Effector CD4-positive, alpha-beta T cell (primary cell): ENCODE measurements at places on chromosomes 4 and X.

- DNase-seq = no peak
These were observed 917.7 kb upstream of the INTU start for GRCh38 chr4:126715067-126715466.

DNA sequence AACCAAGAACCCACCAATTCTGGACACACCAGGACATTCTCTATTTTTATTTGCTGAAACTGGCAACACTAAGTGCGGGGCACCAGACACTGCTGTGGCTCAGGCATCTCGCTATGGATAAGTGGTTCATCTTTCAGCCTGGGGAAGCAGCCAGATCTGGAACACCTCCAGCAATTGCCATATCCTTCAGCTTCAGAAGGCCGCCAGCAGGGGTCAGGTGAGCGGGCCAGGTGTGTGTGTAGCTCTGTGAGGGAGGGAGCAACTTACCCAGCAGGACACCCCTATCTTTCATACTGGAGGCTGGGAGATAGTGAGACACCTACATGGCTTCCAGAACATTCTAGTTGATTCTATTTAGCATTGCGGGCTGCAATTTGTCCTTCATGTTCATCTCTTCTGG lies 57.0 kb upstream of the GBA3 start:
- DNase-seq = no peak

DNA sequence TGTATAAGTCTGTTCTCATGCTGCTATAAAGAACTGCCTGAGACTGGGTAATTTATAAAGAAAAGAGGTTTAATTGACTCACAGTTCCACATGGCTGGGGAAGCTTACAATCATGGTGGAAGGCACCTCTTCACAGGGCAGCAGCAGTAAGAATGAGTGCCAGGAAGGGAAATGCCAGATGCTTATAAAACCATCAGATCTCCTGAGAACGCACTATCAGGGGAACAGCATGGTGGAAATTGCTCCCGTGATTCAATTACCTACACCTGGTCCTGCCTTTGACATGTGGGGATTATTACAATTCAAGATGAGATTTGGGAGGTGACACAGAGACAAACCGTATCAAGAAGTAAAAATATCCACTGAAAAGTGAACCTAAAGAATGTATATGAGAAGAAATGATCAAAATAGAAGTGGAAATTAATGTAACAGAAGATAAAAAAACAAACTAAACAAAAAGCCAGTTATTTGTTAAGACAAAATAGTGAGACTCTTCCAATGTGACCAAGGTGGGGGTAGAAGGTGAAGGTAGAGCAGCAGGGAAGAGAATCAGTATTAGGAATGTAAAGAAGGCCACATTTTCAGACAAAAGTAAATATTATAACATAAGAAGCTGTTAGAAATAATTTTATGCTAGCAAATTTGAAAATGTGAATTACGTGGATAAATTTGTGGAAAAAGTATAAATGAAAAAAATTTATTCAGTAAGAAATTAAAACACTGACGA lies 372.9 kb downstream of the NKX6-1 start:
- no peak for DNase-seq

GRCh38 chr4:112189754-112190153 lies 41.8 kb upstream of the AP1AR start:
- no peak for DNase-seq

- peak; percentile 28 for DNase-seq
These were observed 6.7 kb upstream of the ERCC6L start for GRCh38 chrX:72245461-72246089.

- no peak for DNase-seq
These were observed 146.5 kb upstream of the PCDH18 start for GRCh38 chr4:137678796-137679195.

- DNase-seq = no peak
These were observed 220.3 kb upstream of the SFRP2 start for GRCh38 chr4:154009191-154009590.

- DNase-seq = no peak
These were observed 86.0 kb upstream of the TET2 start for GRCh38 chr4:105060628-105061027.

DNA sequence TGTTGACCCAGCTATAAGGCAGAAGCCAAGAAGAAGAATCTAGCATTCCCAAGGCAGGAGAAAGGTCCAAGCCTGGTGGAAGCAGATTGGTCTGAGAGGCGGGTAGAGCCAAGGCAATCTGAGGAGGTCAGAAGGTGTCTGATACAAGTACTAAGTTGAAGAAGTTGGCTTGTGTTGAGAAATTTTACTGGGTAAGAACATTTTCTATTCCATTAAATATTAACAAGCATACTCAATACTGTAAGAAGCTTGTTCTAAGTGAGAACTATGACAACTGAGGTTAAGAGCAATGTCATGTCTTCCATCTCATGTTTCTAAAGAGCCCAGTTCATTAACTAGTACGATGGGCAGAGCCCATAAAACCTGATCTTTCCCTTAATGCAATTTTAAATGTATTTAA lies 75.0 kb downstream of the FAM13A start:
- DNase-seq = no peak

- no peak for DNase-seq
These were observed 46.6 kb downstream of the SLC39A8 start for GRCh38 chr4:102298716-102299115.

GRCh38 chrX:45660477-45660876 lies 459.8 kb upstream of the DIPK2B start:
- no peak for DNase-seq

DNA sequence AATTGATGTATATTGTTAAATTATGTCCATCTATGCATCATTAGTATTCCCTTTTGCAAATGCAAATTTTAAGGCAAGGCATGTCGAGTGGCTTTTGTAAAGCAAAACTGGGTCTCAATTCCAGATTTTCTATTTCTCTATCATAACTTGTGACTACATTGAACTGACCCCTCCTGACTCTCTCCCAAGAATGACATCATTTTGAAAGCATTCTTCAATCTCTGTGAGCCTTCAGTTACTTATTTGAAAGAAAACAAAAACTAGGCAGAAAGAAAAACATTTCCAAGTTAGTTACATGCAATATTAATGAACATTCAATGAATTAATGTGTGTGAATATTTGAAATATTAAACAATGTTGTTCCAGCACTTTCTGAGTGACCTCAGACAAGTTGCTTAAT lies 314.3 kb upstream of the CLNK start:
- no peak for DNase-seq

DNA sequence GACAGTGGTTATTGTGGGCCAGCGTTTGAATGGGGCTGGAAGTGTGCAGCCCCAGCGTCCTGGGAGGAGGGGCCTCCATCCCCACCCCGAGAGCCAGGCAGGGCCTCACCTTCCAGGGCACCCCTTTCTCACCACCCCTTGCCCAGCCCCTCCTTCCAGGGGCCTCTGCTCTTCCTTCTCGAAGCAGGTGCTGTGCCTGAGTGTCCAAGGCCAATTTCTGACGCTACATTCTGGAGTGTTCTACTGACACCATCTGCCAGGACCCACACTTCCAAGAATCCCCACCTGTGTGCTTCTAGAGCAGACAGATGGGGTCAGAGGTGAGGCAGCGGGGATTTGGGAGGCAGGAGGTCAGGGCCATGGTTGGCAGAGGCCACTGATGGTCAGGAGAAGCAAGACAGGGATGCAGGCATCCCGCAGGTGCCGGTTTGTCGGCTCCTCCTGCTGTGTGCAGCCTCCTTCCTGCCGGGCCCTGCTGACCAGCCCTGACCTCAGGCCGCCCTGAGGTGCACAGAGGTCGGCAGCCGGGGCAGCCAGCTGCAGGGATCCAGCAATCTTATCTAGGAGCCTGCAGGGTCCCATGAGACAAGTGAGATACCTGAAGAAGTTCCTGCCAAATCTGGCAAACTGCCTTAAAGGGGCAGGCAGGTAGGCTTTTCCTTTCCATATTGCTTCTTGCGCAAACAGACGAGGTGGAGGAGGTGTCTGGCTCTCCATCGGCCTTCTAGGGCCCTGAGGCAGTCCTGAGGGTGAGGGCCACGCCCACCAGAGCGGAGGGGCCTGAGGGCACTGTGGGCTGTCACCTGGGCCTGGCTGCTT lies 18.8 kb downstream of the MSANTD1 start:
- no peak for DNase-seq

DNA sequence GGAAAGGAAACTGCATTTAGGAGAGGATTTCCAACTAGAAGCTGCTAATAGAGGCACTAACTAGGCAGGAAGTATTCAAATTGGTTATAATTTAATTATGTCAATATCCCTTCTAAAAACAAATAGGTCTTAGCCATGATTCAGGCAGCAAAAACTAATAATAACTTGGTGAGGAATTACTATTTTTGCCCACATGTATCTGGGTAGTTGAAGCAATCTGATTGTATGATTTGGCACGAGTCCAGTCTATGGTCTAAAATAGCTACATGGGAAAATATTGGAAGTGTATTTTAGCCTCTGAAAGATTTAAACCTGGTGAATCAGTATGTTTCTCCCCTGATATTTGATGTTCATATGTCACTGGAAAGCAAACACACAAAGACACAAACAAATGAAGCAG lies 62.2 kb downstream of the MFAP3L start:
- no peak for DNase-seq

DNA sequence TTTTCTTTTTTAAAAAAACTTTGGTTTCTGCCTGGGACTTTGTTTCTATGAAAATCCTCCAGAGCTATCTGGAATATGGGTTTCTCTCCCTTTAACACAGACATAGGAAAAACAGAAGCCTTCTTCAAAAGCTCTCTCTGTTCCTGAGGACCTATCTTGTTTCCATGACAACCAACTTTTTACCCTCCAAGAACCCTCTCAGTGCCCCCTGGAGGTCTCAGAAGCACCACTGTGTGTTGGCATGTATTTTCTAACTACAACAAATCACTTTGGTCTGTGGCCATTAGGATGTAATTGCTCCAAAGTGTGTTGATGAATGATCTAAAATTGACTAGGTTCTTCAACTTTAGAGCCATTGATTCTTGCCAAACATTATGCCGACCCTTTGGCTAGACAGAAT lies 1331.6 kb downstream of the ADGRL3 start:
- no peak for DNase-seq

GRCh38 chr4:84219656-84220055 lies 279.4 kb downstream of the NKX6-1 start:
- DNase-seq = no peak

DNA sequence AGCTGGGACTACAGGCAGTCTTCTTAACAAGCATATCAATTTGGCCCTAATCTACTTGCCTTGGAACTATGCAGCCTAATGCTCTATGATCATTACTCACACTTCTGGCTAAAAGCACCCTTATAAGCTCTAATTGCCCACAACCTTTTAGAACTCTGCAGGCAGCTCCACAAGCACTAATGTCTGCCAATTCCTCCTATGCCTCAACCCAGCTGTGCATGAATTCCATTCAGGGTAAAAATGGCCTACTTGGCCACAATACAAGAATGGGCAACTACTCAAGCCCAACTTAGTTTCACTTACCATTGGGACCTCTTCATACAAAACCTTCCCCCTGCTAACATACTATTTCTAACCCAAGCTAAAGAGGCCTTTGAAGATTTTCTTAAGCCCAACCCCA lies 51.7 kb downstream of the ZNF718 start:
- no peak for DNase-seq

GRCh38 chr4:144574000-144574399 lies 72.0 kb upstream of the HHIP start:
- no peak for DNase-seq

- no peak for DNase-seq
These were observed 18.0 kb downstream of the MBNL3 start for GRCh38 chrX:132470831-132471230.

GRCh38 chr4:16072168-16072567 lies 11.7 kb downstream of the PROM1 start:
- no peak for DNase-seq

DNA sequence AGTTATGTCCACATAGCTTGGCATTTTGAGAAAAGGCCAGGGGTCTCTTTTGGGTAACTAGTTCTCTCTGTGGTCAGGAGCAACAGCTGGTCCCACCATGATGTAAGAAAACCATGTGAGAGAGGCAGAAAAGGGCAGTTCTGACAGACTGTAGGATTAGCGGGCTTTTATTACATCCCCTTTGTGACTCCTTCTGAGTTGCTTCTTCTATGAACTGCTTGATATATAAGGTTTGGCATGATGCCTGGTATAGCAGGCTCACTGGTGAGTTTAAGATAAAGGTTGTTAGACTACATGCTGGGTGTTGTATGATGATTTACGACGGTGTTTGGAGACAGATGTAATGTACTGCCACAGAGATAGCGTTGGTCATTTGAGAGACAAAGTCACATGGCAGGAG lies 2308.1 kb upstream of the AGA start:
- no peak for DNase-seq

GRCh38 chr4:3335982-3336381 lies 43.2 kb downstream of the RGS12 start:
- DNase-seq = no peak

- DNase-seq = no peak
These were observed 245.8 kb downstream of the FBXO8 start for GRCh38 chr4:174037631-174038030.

- DNase-seq = no peak
These were observed 9.1 kb downstream of the PITX2 start for GRCh38 chr4:110613745-110614144.

- no peak for DNase-seq
These were observed 47.6 kb downstream of the RAB33B start for GRCh38 chr4:139501527-139501926.

GRCh38 chrX:119605464-119606279 lies 552 bp downstream of the NKRF start:
- peak; percentile 40 for DNase-seq

- no peak for DNase-seq
These were observed 1.2 kb upstream of the IDS start for GRCh38 chrX:149506349-149506748.

DNA sequence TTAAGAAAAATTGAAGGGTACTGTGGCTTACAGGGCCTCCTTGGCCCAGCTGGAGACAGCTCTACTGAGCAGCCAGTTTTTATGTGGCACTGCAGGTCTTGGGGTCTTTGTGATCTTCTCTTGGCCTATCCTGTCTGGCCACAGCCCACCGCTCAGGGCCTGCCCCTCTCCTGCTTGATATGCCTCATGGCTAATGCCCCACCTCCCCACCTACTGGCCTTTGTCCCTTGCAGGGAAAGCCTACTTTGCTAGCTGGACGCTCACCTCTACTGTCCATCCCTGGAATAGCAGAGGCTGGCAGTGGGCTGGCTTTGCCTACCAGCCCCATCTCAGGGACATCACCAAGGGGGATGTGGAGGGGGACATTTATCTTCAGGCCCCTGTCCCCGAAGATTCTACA lies 134.1 kb downstream of the PJA1 start:
- no peak for DNase-seq

GRCh38 chrX:136477026-136477425 lies 10.7 kb upstream of the BRS3 start:
- no peak for DNase-seq

DNA sequence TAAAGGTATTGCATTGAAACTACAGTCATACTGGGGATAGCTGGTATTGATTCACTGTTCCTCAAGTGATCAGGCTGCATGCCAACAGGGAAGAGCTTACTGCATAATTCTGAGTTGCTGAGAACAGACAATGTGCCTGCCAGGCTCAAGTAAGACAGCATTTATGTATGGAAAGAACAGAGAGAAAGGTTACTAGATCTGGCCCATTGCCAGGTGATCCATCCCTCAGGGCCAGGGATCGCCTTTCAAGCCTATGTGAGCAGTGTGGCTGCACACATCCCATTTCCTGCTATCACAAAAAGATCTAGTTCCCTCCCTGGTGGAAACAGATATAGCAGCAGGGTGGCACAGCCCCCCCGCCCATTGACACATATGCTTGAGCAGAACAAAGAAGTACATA lies 254.0 kb downstream of the TMA16 start:
- no peak for DNase-seq

GRCh38 chr4:88497859-88498409 lies 25.6 kb downstream of the PYURF start:
- DNase-seq = no peak
